NCI-H1105 (cell line): ENCODE measurements at places on chromosomes 1 and 21.

- no peak for DNase-seq
Measured at GRCh38 chr1:55259911-55260609, 44.9 kb upstream of the USP24 start.

DNA sequence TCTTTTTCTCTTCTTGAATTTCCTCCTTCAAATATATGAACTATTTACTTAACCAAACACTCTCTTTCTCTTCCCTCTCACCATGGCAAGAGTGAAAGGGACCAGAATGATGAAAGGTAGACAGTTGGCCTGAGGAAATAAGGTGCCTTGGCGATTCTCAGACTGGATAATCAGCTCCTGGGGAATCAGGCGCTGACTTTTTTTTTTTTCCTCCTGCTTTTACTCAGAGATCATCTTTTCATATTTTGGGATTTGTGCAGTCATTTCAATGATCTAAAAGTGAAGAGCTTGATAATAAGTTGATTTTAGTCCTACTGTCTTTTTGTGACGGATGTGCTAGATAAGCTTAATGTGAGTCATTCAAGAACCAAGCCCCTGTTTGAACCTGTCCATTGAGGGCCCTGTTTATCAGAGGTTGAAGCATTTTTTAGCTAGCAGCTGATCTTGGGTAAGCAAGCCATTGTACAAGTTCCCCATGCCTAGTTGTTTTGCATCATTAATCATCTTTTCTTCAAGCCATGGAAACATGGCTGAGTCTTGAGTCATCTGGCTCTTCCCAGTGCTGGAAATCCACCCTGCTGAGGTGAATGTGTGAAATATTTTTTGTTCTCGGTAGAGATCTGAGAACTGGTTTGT is 40.8 kb downstream of the ITSN1 start:
- no peak for DNase-seq

DNA sequence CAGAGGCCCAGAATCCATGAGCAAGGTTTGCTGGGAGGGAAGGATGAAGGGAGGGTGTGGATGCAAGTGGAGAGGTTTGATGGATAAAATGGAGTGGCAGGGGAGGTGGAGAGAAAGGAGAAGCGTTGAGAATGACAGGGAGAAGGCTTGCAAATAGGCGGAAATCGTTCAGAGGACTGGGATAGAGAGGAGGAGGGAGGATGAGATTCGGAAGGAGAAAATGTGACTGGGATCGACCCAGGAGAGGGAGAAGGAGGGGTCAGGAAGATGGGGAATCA is 376 bp downstream of the AVPR1B start:
- DNase-seq = no peak

- DNase-seq = peak; percentile 49
Measured at GRCh38 chr1:205226868-205227583, 720 bp upstream of the TMCC2 start.

- no peak for DNase-seq
Measured at GRCh38 chr21:29786496-29787360, 153.1 kb downstream of the GRIK1 start.

GRCh38 chr1:59522925-59523505 is 226.1 kb downstream of the FGGY start:
- no peak for DNase-seq

DNA sequence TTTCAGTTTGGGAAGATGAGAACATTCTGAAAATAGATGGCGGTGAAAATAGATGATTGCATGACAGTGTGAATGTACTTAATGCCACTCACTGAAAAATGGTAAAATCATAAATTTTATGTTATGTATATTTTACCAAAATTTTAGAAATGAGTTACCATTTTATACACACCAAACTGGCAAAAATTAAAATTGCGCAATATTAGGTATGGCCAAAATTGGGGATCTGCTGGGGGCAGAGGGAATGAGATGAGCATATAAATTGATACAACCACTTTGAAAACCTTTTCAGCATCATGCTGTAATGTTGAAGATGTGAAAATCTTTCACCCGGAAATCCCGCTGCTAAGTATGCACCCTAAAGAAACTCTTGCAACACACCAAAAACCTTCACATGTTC is 10.8 kb upstream of the TMPRSS2 start:
- DNase-seq = no peak

DNA sequence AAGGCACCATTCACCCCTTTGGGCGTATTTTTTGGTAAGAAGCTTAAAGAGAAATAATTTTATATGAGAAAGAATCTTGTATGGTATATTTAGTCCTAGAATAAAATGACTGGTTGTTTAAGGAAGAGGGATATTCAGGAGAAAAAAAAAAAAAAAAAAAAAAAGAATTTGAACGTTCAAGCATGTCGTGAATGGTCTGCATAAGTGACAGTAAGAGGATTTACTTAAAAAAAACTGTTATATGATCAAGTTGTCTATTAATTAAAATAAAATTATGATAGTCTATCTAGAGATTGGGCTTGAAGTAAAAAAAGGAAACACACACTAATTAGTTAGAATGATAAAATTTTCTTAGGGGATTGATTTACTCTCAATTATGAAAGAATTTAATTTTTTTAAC is 11.7 kb upstream of the OR14I1 start:
- DNase-seq = no peak

- DNase-seq = no peak
Measured at GRCh38 chr1:29555043-29555620, 318.8 kb downstream of the PTPRU start.

- no peak for DNase-seq
Measured at GRCh38 chr1:9591669-9592509, 3.2 kb downstream of the TMEM201 start.

DNA sequence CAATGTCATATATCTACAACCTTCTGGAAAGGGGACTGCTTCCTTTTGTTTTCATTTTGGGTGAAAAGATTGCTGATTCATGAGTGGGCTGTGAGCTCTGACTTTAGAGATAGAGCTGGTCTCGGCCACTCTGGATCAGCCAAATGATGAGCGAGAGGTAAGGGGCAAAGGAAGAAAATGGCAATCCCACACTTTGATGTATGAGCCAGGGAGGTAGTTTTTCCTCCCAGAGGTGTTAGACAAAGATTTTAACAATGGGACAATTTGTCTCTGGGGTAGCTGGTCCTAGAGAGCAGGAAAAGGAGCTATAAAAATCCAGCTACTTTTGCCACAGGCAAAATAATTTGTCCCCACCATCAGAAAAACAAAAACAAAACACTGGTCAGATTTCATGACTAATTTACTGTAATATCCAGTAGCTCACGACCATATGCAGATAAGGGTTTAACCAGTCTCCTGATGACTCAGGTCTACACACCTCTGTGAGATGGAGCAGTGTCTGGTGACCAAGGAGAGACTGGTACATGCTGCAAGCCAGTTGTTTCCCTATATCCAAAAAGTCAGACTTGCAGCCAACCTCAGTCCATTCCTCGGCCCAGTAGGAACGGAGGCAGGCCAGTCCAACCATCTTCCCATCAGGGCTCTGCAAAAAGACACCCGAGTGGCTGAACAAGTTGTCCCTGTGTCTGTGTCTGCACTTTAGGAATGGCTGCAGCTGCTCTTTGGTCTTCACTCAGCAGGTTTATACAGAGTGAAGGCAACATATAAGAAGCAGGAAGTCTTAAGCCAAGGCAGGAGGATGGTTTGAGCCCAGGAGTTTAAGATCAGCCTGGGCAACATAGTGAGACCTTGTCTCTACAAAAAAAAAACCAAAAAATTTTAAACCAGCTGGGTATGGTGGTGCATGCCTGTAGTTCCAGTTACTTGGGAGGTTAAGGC is 29.2 kb downstream of the DNASE2B start:
- no peak for DNase-seq

GRCh38 chr1:154463512-154463990 is 38.5 kb upstream of the TDRD10 start:
- no peak for DNase-seq

- DNase-seq = no peak
Measured at GRCh38 chr1:92536980-92537884, 50.5 kb upstream of the GFI1 start.

DNA sequence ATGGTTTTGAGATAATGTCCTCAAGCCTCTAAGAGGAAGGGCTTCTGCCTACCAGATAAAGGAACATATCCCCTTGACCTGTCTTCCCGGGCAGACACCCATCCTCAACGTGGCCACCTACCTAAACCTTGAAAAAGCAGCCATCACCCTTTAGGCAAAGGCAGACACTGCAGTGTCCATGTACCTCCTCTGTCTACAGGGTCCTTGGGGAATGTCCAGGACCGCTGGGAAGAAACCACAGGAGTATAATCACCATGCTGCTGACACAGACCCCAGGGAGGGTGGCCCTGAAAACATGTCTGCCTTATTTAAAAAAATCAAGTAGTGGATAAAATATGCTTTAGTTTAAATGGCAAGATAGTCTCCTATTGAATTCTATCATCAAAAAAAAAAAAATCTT is 16.6 kb downstream of the BCAR3 start:
- no peak for DNase-seq

DNA sequence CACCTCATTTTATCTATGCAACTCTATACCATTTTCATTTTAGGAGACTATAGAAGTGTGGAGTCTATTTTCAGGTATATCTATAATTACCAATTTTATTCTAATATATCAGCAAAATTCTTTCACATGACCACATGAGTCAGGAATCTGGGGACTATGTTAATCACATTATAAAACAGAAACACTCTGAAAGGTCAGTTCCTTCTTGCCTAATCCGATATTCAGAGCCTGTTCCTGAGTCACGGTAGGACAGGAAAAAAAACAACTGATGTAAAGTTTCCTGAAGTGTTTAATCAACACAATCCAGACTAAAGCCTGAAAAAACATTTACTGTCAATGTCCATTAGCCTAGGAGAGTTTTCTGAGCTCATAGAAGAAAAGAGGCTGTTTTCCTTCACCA is 1902.3 kb downstream of the NCAM2 start:
- DNase-seq = no peak

GRCh38 chr1:97308131-97308530 is 586.5 kb downstream of the PTBP2 start:
- DNase-seq = no peak

DNA sequence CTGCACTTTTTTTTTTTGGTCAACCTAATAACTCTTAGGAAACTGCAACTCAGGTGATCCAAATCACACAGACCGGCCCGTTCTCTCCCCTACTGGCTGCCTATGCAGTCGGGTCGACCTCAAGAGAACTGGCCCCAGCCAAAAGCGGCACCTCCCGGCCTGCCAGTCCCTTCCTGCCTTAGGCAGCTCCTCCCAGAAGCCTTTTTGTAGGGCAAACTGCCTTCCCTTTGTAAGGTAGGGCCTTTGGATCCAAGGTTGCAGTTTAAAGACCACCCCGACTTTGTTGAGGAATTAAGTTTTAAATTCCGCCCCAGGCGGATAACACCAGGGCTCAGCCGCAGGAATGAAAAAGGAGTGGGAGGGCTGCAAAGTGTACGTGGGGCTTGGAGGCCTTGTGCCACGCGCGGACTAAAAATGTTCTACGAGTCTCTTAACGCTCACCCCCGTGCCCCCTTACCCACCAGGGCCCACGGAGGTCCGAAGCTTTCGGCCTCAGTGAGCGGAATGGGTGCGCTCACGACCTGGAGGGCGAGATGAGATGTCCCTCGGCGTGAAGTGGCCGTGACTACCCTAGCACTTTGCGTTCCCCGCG is 642 bp upstream of the ST3GAL3 start:
- DNase-seq = peak; percentile 1

GRCh38 chr1:39877231-39877778 is 6.0 kb downstream of the TRIT1 start:
- no peak for DNase-seq
